ENCODE measurements at places on chromosomes 6 and 20. TPM values are rescaled to one million over a fixed set of nuclear protein-coding genes. Genes with fewer than 3 reads are reported as not detected.

RING1 gene
- 62.4 TPM for total RNA-seq

RHAG gene
- total RNA-seq = not detected

- H3K4me3 ChIP-seq = peak overlapping the region; percentile 85
- no peaks in the 10 kb centered on the region for H3K36me3 ChIP-seq
- no peak for DNase-seq
- H3K27ac ChIP-seq = no peak overlapping the region
- H3K27me3 ChIP-seq = no peaks in the 10 kb centered on the region
- H3K4me1 ChIP-seq = peaks cover 23% of the 10 kb centered on the region
Measured at GRCh38 chr6:18388271-18388670, 1.1 kb downstream of the RNF144B start.

GRCh38 chr6:132236281-132236680, 165.0 kb downstream of the MOXD1 start:
- H3K4me1 ChIP-seq = peaks cover 1% of the 10 kb centered on the region
- no peaks in the 10 kb centered on the region for H3K36me3 ChIP-seq
- peaks cover 3% of the 10 kb centered on the region for H3K27me3 ChIP-seq
- no peak overlapping the region for H3K27ac ChIP-seq
- DNase-seq = no peak
- no peak overlapping the region for H3K4me3 ChIP-seq

GRCh38 chr6:138162955-138163575, 1.3 kb downstream of the ARFGEF3 start:
- H3K27ac ChIP-seq = peak overlapping the region; percentile 91
- peaks cover 20% of the 10 kb centered on the region for H3K4me1 ChIP-seq
- no peak for DNase-seq
- peak overlapping the region; percentile 84 for H3K4me3 ChIP-seq
- no peaks in the 10 kb centered on the region for H3K36me3 ChIP-seq

GRCh38 chr20:63132715-63133471, 83.0 kb downstream of the YTHDF1 start:
- peaks cover 25% of the 10 kb centered on the region for H3K27me3 ChIP-seq
- H3K4me1 ChIP-seq = no peaks in the 10 kb centered on the region
- no peaks in the 10 kb centered on the region for H3K36me3 ChIP-seq
- H3K27ac ChIP-seq = no peak overlapping the region
- H3K4me3 ChIP-seq = no peak overlapping the region

DNA sequence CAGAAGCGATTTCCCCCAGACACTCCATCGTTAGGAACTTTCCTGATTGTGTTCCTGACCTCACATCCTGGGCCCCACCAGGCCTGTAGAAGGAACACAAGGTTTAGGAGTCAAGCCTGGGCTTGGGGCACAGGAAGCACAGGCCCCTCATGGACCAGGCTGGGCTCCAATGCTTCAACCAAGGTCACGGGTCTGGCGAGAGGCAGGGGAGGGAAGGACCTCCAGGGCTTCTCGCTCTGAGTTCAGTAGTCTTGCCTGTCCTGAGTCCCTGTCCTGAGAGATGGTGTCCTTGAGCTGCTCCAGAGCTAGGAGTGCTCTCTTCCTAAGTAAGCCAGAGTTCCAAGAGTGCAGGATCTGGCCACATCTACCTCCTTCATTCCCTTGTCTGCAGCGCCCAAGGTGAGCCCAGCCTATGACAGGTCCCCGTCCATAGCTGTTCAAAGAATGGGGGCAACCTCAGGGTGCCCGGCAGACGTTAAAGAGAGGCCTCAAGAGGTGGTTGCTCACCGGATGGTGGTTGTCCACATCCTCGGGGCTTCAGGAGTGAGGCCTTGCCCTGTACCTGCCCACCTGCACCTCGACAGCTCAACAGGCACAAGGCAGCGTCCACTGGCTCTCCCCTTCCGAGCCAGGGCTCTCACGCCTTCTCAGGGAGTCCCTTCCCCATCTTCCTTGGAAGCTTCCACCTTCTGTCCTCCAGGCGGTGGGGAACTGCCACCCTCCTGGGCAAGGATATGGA, 1.6 kb upstream of the TUBB1 start:
- H3K27me3 ChIP-seq = peaks cover 25% of the 10 kb centered on the region
- H3K36me3 ChIP-seq = peaks cover under 1% of the 10 kb centered on the region
- no peak overlapping the region for H3K4me3 ChIP-seq
- H3K4me1 ChIP-seq = peaks cover 15% of the 10 kb centered on the region

CRISP3 gene
- not detected for total RNA-seq

DNA sequence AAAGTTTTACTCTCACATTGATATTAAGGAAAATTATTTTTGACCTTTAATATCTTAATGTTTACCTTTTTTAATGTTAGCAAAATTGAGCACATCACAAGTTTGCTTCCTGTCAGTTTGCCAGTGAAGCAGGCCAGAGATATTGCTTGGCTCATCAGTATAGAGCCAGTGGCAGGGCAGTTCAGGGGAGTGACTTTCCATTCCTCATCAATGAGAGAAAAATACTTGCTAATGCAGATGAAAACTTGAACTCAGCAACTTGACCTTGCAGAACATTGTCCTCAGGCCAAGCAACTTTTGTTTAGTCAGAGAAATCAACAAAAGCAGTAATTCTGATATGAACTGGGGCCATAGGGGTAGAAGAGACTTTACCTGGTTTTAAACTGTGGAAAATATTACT, 6.9 kb downstream of the TAB2 start:
- H3K4me3 ChIP-seq = no peak overlapping the region
- DNase-seq = no peak
- no peak overlapping the region for H3K27ac ChIP-seq

DNA sequence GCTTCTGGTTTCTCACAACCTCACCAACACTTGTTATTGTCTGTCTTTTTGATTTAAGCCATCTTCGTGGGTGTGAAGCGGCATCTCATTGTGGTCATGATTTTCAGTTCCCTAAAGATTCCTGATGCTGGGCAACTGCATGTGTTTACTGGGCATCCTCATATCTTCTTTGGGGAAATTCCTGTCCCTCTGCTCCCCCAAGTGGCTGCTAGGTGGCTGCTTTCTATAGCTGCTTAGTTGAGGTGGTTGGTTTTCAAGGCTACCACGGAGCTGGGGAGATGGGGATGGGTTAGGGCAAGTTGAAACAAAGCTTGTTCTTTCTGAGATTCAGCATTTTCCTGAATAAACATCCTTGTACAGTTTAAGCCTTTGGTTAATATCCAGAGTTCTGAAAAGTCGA, 403.9 kb upstream of the SULF2 start:
- H3K4me1 ChIP-seq = peaks cover 15% of the 10 kb centered on the region
- peaks cover 12% of the 10 kb centered on the region for H3K27me3 ChIP-seq
- no peak overlapping the region for H3K27ac ChIP-seq
- no peaks in the 10 kb centered on the region for H3K36me3 ChIP-seq

EYS gene
- total RNA-seq = 0.46 TPM

GPR6 gene
- not detected for total RNA-seq

GRCh38 chr20:50163570-50164317, 10.2 kb upstream of the PEDS1 start:
- no peaks in the 10 kb centered on the region for H3K27me3 ChIP-seq
- peaks cover 7% of the 10 kb centered on the region for H3K4me1 ChIP-seq
- peak overlapping the region; percentile 85 for H3K27ac ChIP-seq
- H3K4me3 ChIP-seq = no peak overlapping the region

DEFB118 gene
- not detected for total RNA-seq

PSORS1C2 gene
- total RNA-seq = not detected

IP6K3 gene
- 0.14 TPM for total RNA-seq

GRCh38 chr20:38685853-38686473, 38.3 kb upstream of the SLC32A1 start:
- H3K27me3 ChIP-seq = peaks cover 66% of the 10 kb centered on the region
- H3K4me1 ChIP-seq = no peaks in the 10 kb centered on the region
- no peak overlapping the region for H3K27ac ChIP-seq
- H3K36me3 ChIP-seq = no peaks in the 10 kb centered on the region
- DNase-seq = peak; percentile 74
- H3K4me3 ChIP-seq = no peak overlapping the region

PTCRA gene
- total RNA-seq = not detected

Data from progenitor cell of endocrine pancreas (in vitro differentiated cells).